ENCODE measurements at places on chromosomes 2 and 18.

GRCh38 chr2:3159782-3160545 is 217.7 kb downstream of the EIPR1 start:
- no peak for DNase-seq

GRCh38 chr18:2799369-2799768 is 47.4 kb upstream of the EMILIN2 start:
- DNase-seq, result no peak

- DNase-seq, result no peak
Measured at GRCh38 chr2:15746703-15747550, 155.3 kb downstream of the DDX1 start.

- no peak for DNase-seq
Measured at GRCh38 chr18:44781886-44782285, 101.2 kb downstream of the SETBP1 start.

DNA sequence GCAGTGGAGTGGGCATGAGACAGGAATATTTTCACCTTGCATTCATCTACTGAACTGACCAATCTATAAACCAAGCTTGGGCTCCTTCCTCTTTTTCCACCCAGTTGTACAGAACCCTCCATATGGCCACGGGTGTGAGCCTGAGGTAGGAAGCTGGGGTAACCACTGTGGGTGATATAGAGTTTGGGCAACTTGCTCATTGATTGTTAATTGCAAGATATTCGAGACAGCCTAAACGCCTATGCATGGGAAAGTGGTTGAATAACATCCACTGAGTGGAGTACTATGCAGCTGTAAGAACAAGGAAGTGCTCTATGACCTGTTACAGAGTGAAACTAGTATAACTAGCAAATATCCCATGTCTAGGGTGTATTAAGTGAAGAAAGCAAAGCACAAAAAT is 7.3 kb upstream of the VAPA start:
- DNase-seq, result no peak

- DNase-seq, result no peak
Measured at GRCh38 chr2:71974846-71975245, 172.8 kb downstream of the CYP26B1 start.

DNA sequence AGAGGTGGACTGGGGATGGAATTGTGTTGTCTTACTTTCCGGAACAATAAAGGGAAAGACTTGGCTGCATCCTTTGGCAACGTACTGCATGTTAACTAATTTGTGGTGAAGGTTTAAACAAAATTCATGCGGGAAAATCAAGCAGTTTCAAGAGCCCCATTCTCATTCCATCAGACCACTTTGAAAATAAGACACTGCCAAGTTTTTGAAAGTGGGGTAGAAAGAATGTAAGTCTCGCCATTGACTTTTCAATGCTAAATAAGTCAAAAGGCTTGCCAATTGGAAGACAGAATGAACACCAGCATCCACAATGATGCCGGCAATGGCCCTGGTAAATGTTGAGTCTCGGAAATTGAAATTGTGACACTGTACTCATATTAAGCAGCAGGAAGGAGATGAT is 322.0 kb downstream of the RND3 start:
- no peak for DNase-seq

GRCh38 chr2:206275312-206276055 is 1.0 kb downstream of the ZDBF2 start:
- DNase-seq, result no peak

- no peak for DNase-seq
Measured at GRCh38 chr18:63570721-63571120, 16.4 kb upstream of the SERPINB13 start.

DNA sequence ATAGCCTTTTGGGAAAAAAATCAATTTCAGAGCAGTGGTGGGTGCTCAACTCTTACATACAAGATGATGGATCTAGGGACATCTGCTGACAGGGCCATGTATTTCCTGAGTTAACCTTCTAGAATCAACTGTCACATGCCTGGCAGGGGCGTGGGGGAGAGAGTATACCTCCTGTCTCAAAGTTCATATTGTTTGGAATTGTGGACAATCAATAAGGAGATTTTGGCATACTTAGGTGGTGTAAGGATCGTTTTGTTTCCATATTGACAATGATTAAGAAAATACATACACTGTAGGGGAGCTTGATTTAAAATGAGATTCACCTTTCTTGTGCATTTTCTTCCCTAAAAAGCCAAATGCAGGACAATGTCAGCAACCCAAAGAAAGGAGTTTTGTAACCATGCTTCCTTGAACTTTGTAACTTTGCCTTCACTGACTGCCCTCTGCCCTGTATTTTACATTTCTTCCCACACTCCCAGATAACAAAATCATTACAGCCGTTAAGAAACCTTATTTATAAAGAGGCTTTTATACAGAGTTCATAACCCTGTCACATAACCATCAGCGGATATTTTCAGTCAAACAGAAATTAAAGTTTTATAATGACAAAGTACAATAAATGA is 88.4 kb downstream of the MEP1B start:
- no peak for DNase-seq

GRCh38 chr2:230828272-230828961 is 36.3 kb upstream of the ITM2C start:
- DNase-seq, result no peak

DNA sequence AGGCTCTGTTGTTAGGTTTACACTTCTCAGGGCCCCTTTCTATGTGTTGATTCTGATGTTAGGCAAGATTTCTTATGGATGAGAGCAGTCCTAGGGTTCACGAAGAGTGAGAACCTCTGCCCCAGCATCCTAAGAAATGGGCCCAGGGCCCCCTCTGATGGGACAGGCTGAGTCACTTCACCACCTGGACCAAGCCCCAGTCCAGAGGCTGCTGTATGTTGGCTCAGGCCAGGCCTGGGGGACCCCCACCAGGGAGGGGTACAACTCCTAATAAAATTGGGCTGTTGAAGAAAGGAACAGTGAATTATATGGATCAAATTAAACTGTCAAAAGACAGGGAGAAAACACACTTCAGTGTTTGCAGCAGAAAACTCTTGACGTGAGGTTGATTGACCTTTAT is 365.9 kb upstream of the HS6ST1 start:
- DNase-seq, result no peak

- no peak for DNase-seq
Measured at GRCh38 chr2:196372811-196373664, 201.7 kb upstream of the STK17B start.

DNA sequence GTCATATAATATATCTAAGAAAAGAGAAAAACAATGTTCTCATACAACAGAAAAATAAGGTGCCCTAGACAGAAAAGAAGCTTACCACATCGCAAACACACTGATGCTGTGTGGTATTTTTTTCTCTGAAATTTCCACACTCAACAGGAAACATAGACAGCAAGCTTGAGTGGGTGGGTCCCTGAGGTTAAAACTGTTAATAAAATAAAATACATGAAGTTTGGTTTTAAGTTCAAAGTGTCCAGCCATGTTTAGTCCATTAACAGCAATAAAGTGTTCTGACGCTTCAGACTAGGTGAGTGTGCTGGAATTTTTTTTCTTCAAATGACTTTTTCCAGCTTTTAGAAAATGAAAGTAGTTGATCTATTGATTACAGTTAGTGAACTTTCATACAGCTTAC is 83.3 kb upstream of the EPB41L5 start:
- no peak for DNase-seq

DNA sequence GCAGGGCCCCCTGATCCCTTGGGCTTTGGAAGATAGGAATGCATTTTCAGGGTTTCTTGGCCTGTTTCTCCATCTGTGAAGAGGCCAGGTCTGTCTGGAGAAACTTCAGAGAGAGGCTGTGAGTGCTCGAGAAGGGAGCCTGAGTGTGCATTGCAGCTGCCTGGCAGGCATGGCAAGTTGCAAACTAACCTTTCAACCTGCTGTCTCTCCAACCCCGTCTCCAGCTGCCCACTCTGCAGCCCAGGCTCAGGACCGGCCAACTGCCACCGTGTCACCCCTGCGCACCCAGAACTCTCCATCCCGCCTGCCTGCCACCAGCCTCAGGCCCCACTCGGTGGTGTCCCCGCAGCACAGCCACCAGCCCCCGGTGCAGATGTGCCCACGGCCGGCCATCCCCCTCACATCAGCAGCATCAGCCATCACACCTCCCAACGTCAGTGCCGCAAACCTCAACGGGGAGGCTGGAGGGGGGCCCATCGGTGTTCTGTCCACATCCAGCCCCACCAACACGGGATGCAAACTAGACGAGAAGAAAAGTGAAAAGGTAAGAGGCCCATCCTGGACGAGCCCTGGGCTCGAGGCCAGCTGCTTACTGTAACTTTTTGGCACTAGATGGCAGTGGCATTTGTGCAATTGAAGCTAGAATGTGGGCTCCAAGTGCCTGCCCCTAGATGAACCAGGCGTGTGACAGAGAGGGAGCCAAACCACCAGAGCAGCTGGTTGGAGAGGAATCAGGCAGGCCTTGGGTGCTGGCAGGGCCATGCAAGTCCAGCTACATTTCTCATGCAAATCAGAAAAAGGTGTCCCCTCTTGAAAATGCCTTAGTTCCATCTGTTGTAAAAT is 164.6 kb downstream of the SEPTIN10 start:
- no peak for DNase-seq

DNA sequence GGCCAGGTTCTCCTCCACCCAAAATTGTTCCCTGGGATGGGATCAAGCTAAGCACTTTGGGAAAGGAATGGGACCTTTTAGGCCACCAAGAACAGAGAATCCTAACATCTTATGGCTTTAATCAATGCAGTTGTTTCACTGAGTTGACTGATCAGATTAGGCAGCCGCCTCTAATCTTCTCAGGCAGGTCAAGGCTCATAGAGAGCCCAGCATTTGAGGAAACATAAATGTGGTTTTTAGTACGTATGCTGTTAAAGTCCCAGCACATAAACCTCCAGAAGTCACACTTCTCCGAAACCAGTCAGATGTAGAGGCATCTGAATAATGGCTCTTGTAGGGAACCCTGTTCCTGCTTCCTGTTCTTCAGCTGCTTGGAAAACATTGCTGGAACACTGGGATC is 99.5 kb upstream of the RMDN2 start:
- no peak for DNase-seq

GRCh38 chr2:37871456-37872191 is 53.5 kb upstream of the RMDN2 start:
- no peak for DNase-seq

- no peak for DNase-seq
Measured at GRCh38 chr2:240930096-240930630, 24.0 kb downstream of the CROCC2 start.

- no peak for DNase-seq
Measured at GRCh38 chr2:120989512-120990441, 254.1 kb downstream of the GLI2 start.
